ENCODE measurements at places on chromosomes 4 and X.
A peak's percentile ranks its signal among the peaks of the same experiment; 100 is the strongest.

DNA sequence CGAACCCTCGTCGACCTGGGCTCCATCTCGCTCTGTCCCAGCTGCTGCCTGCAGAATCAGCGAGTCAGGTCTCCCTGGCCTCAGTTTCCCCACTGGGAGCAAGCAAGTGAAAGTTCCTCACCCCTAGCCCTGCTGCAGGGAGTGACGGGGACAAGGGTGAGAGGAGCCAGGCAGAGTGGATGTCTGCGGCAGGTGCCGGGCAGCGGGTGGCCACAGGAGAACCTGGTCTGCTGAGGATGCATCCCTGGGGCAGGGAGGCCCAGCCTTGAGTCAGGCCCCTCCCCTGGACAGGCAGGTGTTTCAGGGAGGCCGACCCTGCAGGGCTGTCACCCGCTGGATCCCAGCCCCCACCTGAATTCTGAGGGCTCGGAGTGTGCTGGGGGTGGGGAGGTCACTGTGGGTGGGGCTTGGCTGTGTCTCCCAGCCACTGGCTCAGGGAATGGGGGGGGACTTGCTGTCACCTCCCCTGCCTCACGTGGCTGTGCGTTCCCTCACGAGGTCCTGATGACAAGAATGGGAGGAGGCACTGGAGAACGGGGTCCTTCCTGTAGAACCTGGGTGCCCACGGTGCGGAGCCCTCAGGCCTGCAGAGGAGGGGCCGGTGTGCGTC lies 33.2 kb downstream of the LRPAP1 start:
- no peak for DNase-seq

DNA sequence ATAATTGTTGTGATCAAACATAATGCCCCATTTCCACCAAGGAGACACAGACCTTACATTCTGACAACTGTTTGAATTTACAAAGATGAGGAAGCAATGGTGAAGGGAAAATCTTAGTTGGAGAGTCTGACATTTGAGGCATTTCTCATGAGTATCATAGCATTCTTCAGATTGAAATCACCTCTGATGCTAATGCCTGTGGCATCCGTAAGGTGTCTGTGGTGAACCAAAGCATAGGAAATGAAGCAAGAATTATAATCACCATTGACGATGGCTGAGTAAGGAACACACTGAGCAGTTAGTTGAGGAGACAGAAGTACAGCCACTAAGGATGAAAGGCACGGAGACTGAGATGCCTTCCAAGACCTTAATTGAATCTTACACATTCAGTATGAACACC lies 575.7 kb downstream of the TRIML1 start:
- DNase-seq: no peak

GRCh38 chrX:124228849-124229248 lies 103.6 kb upstream of the TEX13D start:
- DNase-seq: no peak

DNA sequence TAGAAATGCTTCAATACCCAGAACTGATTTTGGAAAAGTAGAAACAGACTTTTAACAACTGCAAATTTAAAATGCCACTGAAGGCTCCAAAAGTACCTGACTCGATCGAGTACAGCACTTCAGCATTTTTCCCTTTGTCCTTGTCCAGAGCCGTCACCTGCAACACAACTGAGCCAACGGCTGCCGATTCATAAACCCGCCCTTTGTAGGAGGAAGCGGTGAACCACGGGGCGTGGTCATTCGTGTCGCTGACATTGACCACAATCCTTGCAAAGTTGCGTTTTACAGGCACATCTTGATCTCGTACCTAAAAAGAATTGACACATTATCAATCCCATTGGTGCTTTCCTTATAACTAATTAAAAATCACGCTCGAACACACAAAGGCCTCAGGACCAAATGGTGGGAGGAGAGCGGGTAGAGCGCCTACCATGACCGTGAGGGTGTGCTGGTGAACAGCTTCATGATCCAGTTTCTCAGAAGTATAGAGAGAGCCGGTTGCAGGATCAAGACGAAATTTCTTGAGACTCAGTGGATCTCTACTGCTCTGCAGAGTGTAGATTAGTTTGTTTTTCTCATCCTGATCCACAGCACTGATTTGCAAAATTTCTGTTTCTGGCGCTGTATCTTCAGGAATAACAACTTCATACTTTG lies 72.8 kb upstream of the MTNR1A start:
- no peak for DNase-seq

DNA sequence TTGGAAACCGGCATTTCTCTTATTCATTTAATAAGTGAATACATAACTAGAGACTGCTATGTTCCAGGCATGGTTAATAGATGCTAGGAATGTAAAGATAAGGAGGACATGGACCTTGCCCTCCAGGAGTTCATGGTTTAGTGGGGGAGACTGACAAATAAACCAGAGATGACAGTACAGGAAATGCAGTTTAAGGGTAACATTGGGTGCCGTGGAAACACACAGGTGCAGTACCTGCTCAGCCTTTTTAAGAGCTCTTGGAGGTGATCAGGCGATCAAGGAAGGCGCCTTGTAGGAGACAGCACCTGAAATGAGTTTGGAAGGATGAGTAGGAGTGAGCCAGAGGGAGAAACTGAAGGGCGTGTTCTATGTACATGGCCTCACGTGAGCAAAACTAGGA lies 145.8 kb downstream of the AASDH start:
- no peak for DNase-seq

- DNase-seq: no peak
These were observed 66.1 kb downstream of the PTTG2 start for GRCh38 chr4:38026158-38026740.

DNA sequence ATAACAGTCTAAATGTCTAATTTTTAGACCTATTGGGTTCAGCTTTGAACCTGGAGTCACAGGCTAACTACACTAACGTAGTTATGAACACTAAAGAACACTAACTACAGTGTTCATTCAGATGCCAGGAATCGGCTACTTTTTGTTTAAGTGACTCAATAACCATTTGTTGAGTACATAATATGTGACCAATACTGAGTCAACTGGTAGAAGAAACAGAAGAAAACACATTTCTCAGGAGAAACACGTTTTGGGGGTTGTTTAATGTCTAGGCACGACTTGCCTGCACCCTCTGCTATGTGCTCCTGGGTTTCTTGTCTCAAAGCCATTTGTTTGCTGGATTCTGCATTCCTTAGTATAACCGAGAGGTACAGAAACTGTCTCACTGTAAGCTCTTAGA lies 18.6 kb upstream of the CLNK start:
- DNase-seq: no peak

DNA sequence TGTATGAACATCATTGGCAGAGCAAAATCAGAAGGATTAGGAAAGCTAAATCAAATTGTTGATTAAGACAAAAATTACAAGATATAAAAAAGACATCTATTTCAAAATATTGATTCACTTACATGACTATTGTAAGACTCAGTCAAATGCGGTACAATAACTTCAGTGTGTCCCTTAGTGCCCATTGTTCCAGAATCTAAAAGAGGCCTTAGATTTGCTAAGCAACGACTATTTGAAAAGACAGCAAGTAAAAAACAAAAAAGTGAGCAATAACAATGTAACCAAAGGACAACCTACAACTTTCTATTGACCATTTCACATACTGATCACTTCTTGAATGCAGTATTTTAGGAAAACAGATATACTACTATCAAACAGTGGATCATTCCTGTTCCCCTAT lies 65.6 kb downstream of the UBA6 start:
- DNase-seq: no peak

DNA sequence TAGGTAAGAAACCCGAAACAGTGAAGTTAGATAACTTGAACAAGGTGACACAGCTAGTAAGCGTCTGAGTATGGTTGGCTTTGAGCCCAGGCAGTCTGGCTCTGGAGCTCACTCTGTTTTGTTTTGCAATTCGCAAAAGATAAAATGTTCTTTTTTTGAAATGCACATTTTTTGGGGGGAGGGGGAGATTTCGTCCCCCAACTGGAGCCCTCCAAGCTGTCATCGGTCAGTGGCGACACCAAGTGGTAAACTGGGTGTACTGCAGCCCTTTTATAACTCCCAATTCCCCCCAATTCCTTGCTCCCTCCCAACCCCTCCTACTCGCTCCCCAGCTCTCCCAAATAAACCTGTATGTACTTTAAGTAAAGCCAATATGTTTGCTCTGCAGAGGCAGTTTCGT lies 2.8 kb upstream of the CLCN5 start:
- DNase-seq: peak; percentile 35

- no peak for DNase-seq
These were observed 117.8 kb downstream of the EFHC2 start for GRCh38 chrX:44225667-44226066.

DNA sequence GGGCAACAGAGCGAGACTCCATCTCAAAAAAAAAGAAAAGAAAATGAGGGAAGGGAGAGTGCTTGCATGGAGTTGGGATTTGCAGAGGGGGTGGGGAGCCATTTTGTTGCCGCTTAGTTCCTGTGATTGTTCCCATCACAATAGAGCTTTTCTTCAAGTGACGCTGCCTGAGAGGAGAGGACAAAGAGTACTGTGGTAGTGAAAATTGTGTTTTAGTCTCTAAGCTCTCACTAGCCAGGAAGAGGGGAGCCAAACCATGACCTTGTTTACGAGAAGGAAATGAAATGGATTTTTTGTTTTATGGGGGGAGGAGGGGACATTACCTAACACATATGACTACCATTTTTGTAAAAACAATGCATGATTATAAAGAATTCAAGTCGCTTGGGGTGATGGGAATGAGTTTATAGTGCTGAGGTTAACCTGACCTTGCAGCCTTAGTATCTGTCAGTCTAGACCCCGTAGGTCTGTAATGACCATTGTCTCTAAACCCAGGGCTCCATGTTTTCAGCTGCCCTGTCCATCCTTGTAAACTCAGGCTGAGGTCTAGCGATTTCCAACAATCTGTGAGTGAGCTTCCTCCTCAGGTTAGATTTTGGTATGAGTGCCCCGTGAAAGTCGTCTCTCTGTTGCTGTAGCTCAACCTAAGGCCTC lies 18.8 kb downstream of the SRD5A3 start:
- no peak for DNase-seq

DNA sequence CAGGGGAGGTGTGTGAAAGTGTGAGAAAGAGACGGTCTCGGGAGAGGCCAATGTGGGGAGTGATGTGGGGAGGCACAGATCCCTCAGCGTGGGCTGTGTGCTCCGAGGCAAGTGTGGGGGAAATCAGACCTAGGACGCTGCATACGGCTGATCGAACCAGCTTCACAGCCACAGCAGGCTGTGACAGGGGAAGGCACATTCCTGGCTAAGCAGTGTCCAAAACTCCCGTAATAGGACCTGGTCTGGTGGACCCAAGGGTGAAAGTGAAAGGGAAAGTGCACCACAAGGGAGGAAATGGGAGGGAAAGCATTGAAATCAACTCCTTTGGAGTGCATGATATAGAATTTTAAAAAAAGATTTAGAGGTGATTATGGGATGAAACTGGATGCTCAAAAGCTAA lies 10.9 kb upstream of the RHOXF2 start:
- no peak for DNase-seq

GRCh38 chrX:12975670-12975965 lies 708 bp downstream of the TMSB4X start:
- DNase-seq: no peak

DNA sequence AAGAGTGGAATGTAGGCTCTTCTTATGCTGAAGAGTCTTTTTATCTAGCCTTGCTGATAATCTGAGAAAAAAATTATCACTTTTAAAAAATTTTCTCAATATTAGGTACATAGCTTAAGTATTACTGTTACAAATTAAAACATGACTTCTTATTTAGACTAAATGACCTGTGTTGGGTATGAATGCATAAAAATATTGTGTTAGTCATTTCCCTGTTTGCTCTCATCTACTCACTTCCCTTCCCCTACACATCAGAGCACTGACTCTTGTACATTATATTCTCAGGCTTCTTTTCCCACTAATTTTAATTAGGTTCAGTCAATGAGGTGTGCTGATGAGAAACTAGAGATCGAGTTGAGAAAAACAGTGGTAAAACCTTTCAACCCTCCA lies 881.0 kb downstream of the PCDH18 start:
- DNase-seq: no peak

DNA sequence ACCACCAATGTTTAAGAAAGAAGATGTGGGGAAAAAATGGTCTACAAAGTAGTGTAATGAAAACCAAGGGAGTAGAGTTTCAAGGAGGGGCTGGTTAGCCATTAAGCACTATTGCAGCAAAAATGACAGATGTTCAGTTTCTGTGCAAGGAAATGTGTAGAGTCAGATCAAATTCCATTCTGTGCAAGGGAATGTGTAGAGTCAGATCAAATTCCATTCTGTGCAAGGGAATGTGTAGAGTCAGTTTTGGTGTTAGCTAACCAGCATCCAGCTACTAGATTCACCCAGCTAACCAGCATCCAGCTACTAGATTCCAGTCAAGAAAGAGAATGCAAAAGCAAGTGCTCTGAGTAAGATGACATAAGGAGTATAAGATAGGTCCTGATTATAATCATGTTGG lies 208.8 kb downstream of the COX18 start:
- no peak for DNase-seq

DNA sequence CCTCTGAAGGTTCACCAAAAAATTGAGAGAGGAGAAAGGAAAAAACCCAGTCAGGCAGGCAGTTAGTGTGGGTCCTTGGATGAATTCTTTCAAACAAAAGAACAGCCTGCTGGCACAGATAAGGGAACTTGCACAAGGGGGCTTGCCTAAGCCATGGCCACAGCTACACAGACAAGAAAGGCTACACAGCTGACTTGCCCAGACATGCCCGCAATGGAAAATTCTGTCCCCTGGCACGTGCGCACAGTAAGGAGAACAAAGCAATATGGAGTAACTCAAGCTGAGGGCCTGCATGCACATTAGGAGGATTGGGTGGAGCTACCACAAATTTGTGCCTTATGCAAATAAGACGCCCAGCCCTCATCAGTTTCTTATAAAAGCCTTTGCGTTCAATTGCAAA lies 512.5 kb upstream of the HTR2C start:
- DNase-seq: no peak

- DNase-seq: no peak
These were observed 338.3 kb downstream of the STIM2 start for GRCh38 chr4:27198971-27199370.

- DNase-seq: peak; percentile 75
These were observed at the start of gene FRAS1 for GRCh38 chr4:78057135-78057599. TSS of gene FRAS1 (plus strand) at chr4:78057323. CDS start at chr4:78058010, 687 bp downstream.

DNA sequence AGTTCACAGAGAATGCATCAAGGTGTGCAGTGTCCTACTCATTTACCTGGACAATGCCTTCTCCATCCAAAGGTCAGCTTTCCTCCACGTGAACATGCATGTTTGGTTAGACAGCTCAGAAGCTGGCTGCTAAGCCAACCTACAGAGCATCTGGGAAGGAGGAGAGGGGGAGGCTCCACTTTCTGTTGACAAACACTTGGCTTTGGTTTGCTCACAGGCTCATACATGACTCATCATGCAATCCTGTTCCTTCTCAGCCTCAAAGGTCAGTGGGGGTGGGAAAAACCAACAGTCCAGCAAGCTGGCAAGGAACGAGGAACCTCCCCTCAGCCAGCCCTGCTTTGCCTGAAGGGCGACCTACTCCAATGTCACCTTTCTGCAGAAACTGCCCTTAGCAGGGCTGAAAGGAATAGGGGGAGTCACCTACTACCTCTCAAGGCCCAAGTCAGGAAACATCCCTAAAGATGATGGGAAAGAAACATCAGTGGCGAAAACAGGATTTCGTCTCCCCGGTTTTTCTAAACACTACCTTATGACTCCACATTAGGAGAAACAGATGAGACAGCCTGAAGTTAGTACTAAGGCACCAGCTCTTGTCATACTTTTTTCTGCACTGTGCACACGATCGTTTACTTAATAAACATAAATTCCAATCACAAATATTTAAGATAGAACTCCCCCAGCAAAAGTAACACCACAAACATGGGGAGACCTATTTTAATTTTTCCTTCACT lies 37.9 kb downstream of the RELL1 start:
- no peak for DNase-seq

- no peak for DNase-seq
These were observed 63.7 kb upstream of the TXK start for GRCh38 chr4:48197643-48198237.
